Epithelial cell of alveolus of lung (primary cell): ENCODE measurements at places on chromosomes 2 and 18. TPM values are rescaled to one million over a fixed set of nuclear protein-coding genes. Genes with fewer than 3 reads are reported as not detected.

Gene TEKT4
- total RNA-seq = not detected in 2 replicates

Gene IL1F10
- total RNA-seq = not detected in 2 replicates

Gene FAM124B
- 0.16 and 0.26 TPM in 2 replicates for total RNA-seq

Gene ABCG5
- total RNA-seq = not detected in 2 replicates

Gene METTL5
- total RNA-seq = 59.1 and 65.3 TPM in 2 replicates

Gene MORN2
- total RNA-seq = 17.7 and 19.9 TPM in 2 replicates

Gene IL1RN
- total RNA-seq = 0.13 TPM in 1 of 2 replicates, not detected in the other

Gene NYAP2
- total RNA-seq = under 0.01 TPM in 1 of 2 replicates, not detected in the other

Gene ZC3H8
- 0.64 and 2.5 TPM in 2 replicates for total RNA-seq

Gene EVA1A
- total RNA-seq = 4.9 and 50.7 TPM in 2 replicates

Gene VWC2L
- total RNA-seq = not detected in 2 replicates

Gene METTL8
- total RNA-seq = 8.6 and 18.4 TPM in 2 replicates

Gene NEURL3
- total RNA-seq = 0.13 TPM in 1 of 2 replicates, not detected in the other

Gene SERPINB11
- not detected in 2 replicates for total RNA-seq

Gene CDC42EP3
- total RNA-seq = 6.2 and 42.9 TPM in 2 replicates

Gene PSMA8
- not detected in 2 replicates for total RNA-seq

Gene NXPH2
- 0.13 TPM in 1 of 2 replicates, not detected in the other for total RNA-seq

Gene UGT1A10
- total RNA-seq = not detected in 2 replicates

Gene CFAP221
- not detected in 2 replicates for total RNA-seq

Gene CPLX4
- total RNA-seq = not detected in 2 replicates

Gene AOX1
- total RNA-seq = 9.8 and 23.7 TPM in 2 replicates

Gene ATP8B1
- total RNA-seq = 5.5 and 10.9 TPM in 2 replicates

Gene CNOT9
- total RNA-seq = 39.6 and 68.0 TPM in 2 replicates

Gene TP53I3
- 54.9 and 77.7 TPM in 2 replicates for total RNA-seq

Gene NEMP2
- total RNA-seq = 3.0 and 6.9 TPM in 2 replicates

Gene HOXD4
- total RNA-seq = not detected in 2 replicates

Gene CCDC178
- 0.26 and 1.7 TPM in 2 replicates for total RNA-seq

Gene LRRTM4
- not detected in 2 replicates for total RNA-seq

Gene VSNL1
- total RNA-seq = 0.26 TPM in 1 of 2 replicates, not detected in the other

Gene RAB6C
- total RNA-seq = under 0.01 TPM in 1 of 2 replicates, not detected in the other

Gene SCYGR3
- total RNA-seq = not detected in 2 replicates

Gene SNTG2
- total RNA-seq = not detected in 2 replicates

Gene STRADB
- total RNA-seq = 26.1 and 39.3 TPM in 2 replicates

Gene EFHD1
- total RNA-seq = 0.40 and 2.2 TPM in 2 replicates

Gene MCEE
- total RNA-seq = 15.4 and 19.6 TPM in 2 replicates

Gene CSRNP3
- total RNA-seq = 0.91 and 1.0 TPM in 2 replicates

Gene GAREM2
- total RNA-seq = 1.6 and 1.9 TPM in 2 replicates

Gene SERPINB2
- 1.4 and 19.1 TPM in 2 replicates for total RNA-seq

Gene LRRC30
- total RNA-seq = not detected in 2 replicates

Gene USP40
- 22.4 and 24.6 TPM in 2 replicates for total RNA-seq

Gene HRH4
- not detected in 2 replicates for total RNA-seq

Gene ZEB2
- total RNA-seq = 29.0 and 112 TPM in 2 replicates

Gene RALBP1
- total RNA-seq = 58.0 and 58.1 TPM in 2 replicates

Gene IL1RL1
- total RNA-seq = 2.1 and 108 TPM in 2 replicates
